NCI-H460 (cell line): ENCODE measurements at places on chromosomes 3 and 15.

GRCh38 chr15:27480642-27481041 lies 509.7 kb downstream of the GABRG3 start:
- no peak for DNase-seq

DNA sequence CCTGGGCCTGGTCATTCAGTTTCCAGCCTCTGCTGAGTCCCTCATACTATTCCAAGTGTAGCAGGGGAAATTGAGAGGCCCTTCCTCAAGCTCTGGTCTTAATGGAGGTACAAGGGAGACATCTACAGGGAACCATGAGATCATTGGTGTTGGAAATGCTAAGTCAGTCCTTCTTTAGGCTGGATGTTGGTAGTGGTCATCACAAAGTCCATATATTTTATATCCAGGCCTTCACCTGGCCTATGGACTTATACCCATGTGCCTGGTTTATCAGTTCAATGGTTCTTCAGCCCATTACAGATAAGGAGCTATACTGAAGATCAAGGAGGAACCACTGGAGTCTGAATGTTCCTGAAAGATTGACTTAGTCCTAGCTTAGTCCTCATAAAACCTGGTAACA lies 135.0 kb downstream of the STAG1 start:
- no peak for DNase-seq

DNA sequence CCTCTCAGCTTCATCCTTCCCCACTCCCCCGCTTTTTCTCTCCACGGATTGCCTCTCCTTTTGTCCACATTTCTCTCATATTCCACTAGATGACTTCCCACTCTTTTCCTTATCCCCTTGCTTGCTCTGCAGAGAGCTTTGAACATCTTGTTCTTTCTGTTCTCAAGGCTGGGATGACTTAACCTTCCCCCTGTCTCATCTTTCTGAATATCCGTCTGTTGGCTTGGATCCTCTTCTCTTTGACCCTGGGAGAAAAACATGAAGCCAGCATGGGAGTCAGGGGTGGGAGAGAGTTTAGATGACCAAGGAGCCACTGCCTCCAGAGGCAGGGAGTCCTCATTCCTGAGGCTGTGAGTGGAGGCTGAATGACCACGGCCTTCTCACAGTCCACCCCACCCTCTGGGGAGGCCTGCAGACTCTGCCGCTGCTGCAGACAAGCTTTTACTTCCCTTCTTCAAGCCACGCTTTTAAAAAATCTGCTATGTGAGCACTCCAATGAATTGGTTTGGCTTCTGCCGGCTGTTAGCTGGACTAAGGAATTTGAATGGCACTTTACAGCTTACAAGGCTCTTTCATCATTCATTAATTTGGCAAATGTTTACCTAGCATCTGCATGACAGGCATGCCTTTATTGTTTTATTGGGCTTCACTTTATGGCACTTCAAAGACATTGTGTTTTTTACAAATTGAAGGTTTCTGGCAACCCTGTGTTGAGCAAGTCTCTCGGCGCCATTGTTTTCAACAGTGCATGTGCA lies 111.6 kb upstream of the SLC6A6 start:
- no peak for DNase-seq

- DNase-seq: no peak
Measured at GRCh38 chr3:182738583-182739411, 54.5 kb upstream of the ATP11B start.

DNA sequence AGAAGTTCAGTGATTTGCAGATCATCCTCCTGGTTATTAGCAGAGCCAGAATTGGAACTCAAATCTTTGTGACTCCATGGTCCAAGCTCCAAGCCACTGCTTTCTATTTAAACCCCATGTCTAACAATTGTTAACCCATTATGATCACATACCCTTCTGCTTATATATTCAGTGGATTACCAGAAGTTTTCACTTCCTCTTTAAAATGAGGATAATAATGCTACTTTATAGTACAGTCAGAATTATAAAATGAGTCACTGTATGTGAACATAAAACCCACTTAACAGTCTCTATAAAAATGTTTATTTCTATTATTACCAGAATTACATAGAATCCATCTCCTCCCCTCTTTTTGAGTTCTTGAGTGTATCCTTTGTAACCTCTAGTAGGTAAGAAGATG lies 550.7 kb upstream of the DPPA4 start:
- no peak for DNase-seq

- DNase-seq: no peak
Measured at GRCh38 chr3:64971602-64972001, 283.8 kb upstream of the ADAMTS9 start.

- no peak for DNase-seq
Measured at GRCh38 chr3:61960976-61961375, 399.6 kb downstream of the PTPRG start.

DNA sequence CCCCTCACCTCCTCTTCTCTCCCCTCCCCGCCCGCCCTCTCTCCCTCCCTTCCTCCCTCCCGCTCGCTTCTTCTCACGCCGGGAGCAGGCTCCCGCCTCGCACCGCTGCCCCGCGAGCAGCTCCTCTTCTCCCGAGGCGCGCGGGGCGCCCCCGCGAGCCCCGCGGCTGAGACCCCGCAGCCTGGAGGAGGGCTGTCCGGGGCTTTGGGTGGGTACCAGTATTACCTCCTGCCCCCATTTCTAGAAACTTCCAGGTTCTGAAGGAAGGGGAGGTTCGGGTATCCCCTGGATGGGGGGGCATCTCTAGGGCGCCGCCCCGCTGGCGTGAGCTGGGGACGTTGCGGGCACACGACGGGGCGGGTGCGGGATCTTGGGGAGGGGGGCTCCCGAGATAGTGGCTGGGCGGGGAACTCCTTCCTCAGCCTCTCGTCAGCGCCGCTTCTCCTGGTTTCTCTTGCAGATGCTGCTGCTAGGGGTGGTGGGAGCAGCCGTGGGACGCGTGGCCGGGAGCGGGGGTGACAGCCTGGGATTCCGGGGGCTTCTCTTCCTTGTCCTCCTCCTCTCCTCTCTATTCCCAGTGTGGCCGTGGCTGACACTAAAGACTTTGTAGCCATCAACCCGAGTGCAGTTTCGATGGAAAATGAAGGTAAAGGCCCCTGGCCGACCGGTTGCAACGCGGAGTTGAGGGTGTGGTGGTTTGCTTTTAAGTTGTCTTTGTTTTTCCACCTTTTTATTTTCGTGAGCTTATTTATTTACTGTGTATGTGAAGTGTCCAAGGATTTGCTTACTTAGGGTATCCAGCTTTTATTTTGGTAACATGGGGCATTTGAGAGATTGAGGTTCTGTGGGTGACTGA lies 474 bp downstream of the ATP2C1 start:
- DNase-seq: no peak

DNA sequence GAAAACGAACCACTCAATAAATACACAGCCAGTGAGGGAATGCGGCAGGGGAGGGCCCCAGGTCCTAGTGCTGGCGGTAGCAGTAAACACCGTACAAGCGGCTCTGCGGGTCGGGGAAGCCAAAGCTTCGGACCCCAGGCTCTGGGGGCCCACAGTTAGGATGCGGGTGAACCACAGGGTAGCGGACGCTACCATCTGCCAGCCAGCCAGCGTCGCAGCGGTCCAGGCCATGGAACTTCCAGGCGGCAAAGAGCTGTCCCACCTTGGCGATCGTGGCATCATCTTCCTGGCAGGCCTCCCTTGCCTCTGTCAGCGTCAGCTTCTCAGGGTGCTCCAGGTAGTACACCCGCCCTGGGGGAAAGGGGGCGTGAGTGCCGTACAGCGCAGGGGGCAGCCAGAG lies 17.4 kb downstream of the HAPLN3 start:
- DNase-seq: no peak

GRCh38 chr3:133570139-133570936 lies 3.1 kb upstream of the CDV3 start:
- no peak for DNase-seq

- DNase-seq: no peak
Measured at GRCh38 chr3:125148836-125149235, 63.7 kb downstream of the SLC12A8 start.

DNA sequence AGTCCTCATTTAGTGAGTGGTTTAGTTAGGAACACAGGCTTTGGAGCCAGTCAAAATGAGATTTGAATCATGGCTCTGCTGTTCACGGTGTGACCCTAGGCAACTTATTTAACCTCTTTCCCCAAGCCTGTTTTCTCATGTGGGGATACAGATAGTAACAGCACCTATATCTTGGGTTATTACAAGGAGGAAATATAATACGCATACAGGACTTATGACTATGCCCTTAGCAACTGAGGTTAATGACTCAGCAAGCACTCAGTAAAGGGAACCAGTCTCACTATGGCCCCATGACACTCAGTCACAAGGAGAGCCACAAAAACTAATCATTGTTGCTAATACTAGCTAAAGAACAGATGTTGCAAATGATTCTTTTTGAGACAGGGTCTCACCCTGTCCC lies 45.9 kb downstream of the SUMF1 start:
- DNase-seq: no peak
